NCI-H1092 (cell line): ENCODE measurements at places on chromosomes 3 and 15.

DNA sequence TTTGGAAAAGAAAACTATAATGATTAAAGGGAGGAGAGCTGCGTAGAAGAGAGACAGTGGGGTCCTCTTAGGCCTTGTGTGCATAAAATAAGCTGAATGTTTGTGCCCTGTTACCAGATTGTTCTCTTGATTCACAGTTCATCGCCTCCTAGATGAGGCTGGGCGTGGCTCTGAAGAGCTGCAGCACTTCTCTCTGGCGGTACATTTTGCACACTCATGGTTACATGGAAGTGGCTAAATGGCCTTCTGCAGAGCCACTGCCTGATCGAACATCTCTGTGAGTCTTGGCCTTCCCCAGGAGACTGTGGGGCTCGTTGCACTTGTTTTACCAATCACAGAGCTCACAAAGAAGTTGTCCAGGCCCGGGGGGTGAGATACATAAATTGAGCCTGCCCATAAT is 208.8 kb downstream of the GABRG3 start:
- no peak for DNase-seq

DNA sequence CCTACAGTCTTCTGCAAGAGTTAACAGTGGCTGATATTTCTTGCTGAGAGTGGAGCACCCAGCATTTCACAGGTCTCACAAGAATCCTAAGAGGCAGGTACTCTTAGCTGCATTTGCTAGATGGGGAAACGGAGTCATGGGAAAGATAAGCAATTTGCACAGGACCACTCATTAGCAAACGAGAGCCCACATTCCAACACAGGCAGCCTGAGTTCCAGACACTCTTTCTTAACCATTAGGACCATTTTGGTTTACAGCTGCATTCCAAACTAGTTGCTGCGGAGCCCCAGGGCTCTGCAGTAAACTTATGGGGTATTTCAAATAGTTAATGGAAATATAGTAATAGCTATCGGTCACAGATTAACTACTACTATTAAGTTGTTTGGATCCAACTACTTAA is 42.5 kb downstream of the LYZL4 start:
- DNase-seq: no peak

- DNase-seq: no peak
Observed at GRCh38 chr15:40277471-40277870, 5.4 kb downstream of the ANKRD63 start.

DNA sequence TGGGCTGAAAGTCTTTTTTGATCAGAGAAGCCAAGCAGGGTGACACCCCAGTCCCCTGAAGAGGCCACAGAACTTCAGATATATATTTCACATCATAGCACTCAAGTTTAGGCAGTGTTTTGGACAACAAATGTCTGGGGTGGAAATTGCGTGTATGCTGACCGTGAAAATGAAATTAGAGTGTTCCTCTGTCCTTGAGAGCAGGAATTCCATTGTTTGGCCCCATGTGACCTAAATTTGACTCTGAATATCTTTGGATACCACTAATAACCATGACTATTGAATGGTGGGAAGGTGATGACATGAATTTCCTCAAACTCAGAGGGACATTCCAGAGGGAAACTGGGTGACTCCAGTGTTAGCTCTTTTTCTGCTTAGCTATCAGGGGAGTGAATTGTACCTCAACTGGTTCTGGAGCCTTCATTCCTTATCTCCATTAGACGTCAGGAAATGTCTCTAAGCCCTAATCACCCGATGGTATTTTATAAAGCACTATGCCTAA is 263.5 kb upstream of the RASGRP1 start:
- no peak for DNase-seq
